Psoas muscle (tissue), 8 donors: ENCODE measurements at places on chromosomes 6 and 20. TPM values are rescaled to one million over a fixed set of nuclear protein-coding genes. Genes with fewer than 3 reads are reported as not detected.
A peak's percentile ranks its signal among the peaks of the same experiment; 100 is the strongest.

MYCT1 gene
- 13.7 TPM for total RNA-seq

NMBR gene
- not detected for total RNA-seq

WASF1 gene
- 1.1 TPM for total RNA-seq

SLC26A8 gene
- not detected for total RNA-seq

GRCh38 chr6:121305957-121306607, 28.2 kb downstream of the TBC1D32 start:
- DNase-seq: no peak

- peak; percentile 15 for DNase-seq
Observed at GRCh38 chr20:13029687-13030375, 21.1 kb downstream of the SPTLC3 start.
